ENCODE measurements at places on chromosomes 2 and 18.

GRCh38 chr2:48954935-48955334 is 199.4 kb downstream of the FSHR start:
- no peak for DNase-seq

DNA sequence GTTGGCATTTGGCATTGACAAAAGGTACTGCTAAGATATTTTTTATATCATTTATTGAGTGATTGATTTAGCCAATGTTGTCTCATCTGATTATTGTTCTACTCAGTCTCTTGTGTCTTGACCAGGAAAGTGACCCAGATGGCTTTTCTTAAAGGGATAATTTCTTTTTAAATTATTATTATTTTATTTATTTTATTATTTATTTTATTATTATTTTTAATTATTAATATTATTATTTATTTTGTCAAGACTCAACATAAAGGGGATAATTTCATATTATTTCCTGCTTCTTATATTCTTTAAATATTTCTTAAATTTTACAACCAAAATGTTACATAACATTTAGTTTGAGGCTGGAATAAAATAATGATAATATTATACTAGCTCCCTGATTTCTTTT is 27.1 kb downstream of the DYNC2LI1 start:
- DNase-seq, result no peak

- no peak for DNase-seq
Measured at GRCh38 chr2:239015901-239016675, 168.2 kb downstream of the TWIST2 start.

DNA sequence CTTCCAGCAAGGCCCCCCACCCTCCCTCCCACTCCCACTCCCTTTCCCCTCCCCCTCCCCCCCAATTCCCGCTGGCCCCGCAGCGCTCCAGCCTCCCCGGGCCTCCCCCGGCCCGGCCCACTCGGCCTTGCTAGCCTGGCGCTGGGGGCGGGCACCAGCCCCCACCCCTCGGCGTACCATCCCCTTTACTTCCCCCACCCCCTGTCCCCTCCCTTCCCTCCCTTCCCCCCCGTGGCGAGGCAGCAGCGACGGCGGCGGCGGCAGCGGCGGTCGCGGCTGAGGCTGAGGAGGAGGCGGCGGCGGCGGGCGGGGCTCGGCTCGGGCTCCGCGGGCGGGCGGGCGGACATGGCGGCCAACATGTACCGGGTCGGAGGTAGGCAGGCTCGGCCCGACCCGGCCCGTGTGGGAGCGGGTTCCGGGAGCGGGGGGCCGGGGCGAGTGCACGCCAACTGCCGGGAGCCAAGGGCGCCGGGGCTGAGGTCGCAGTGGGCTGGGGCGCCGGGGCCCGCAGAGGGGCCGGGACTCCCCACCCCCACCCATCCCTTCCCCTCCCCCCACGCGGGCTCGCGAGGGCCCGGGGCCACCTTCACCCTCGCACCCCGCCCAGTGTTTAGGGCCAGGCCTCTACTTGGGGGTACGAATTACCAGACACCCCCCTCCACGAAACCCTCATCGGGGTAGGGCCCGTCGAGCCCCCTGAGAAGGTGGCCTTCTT is at the start of gene MTA3:
TSS of gene MTA3 (plus strand) at position 232 of the 715 bp plus-strand sequence. CDS start at position 346, 114 bp downstream.
- DNase-seq, result peak; percentile 54

- DNase-seq, result no peak
Measured at GRCh38 chr18:50832754-50833153, 12.9 kb upstream of the MRO start.

DNA sequence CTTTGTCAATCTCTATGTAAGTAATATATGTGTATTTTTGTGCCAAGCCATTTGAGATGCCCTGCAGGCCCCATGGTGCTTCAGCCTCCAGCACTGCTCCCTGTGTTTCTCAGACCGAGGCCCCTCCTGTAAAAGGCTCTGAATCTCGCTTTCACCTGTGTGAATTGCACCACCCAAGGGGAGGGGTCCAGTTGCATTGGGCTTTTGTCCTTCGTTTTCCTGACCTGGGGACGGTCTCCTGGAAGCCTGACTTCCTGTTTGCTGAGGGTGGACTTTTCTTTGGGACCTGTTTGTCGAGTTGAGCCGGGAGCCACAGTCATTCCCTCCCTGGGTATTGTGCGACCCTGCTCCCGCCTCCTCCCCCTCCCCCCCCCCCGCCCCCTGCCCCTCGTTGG is 48.9 kb downstream of the AGAP1 start:
- DNase-seq, result no peak

GRCh38 chr2:53770264-53770663 is 2.7 kb downstream of the CHAC2 start:
- no peak for DNase-seq

- DNase-seq, result no peak
Measured at GRCh38 chr18:52504589-52504988, 164.6 kb downstream of the DCC start.

DNA sequence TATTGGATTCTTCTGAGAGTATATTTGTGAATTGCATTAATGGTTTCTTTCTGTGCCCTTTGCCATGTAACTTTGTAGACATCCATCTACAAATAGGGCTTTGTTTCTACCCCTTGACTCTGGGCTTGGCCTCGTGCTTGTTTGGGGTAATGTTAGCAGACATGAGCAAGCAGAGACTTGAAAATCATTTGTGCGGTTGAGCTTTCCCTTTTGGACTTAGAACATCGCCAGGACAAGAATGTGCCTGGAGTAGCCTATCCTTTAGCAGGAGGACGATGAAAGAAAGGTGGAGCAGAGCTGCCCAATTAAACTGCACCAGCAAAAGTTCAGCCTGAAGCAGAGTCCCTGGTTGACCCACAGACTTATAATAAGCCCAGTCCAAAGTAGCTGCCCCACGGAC is 785.9 kb downstream of the EPHA4 start:
- no peak for DNase-seq

DNA sequence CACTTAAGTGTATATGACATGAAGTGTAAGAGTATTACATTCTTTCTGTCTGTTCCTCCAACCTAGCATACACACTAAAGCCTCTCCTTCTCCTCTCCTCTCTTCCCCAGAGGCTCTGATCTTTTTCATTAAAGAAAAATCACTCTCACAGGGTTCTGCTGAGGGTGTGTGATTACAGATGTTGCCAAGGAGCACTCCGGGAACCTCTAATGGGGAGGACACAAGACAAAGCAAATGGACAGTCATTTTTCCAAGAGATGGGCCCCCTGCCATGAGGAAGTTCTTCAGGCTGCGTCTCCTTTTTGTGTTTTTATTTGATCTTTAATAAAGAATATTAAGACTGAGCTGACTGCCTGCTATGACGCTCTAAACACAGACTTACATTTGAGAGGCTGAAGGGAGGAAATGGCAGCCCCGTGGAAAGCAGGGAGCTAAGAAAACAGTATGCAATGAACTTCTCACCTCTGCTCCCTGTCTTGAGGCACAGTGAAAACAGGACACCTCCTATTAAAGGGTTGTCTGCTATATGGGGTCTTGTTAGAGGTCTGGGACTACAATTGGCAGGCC is 578.1 kb downstream of the PIK3C3 start:
- no peak for DNase-seq

Data from T-helper 9 cell (primary cell).